ENCODE measurements at places on chromosomes 2 and 18.

- DNase-seq, result no peak
Measured at GRCh38 chr18:77551055-77551454, 301.4 kb downstream of the GALR1 start.

- DNase-seq, result no peak
Measured at GRCh38 chr18:74226156-74226555, 65.6 kb downstream of the CYB5A start.

GRCh38 chr2:112181571-112182290 lies 43.5 kb downstream of the FBLN7 start:
- DNase-seq, result peak; percentile 59

GRCh38 chr2:60973705-60974104 lies 43.8 kb upstream of the PEX13 start:
- DNase-seq, result no peak

DNA sequence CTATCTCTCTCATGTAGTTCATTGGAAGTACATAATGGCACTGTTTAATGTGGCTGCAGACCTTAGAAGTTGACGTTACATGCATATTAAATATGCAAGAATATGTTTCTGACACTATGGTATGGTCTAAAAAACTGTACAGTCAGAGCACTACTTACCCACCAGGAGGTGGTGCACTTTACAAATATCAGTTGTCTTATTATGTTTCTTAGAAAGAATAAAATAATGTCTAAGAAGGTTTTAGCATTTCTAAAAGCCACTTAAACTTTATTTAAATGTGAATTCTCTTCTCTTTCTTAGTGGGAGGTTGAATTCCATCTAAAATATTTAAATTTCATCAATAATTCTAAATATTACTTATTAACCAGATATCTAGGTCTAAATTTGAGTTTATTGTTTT lies 4.3 kb downstream of the TMEFF2 start:
- no peak for DNase-seq

- no peak for DNase-seq
Measured at GRCh38 chr18:23102493-23103261, 32.6 kb upstream of the CABLES1 start.
